ENCODE measurements at places on chromosomes 13 and 19.

- DNase-seq = peak; percentile 33
Measured at GRCh38 chr19:5814123-5814851, 9.4 kb downstream of the NRTN start.

GRCh38 chr19:29491995-29492577 lies 33.7 kb upstream of the VSTM2B start:
- no peak for DNase-seq

DNA sequence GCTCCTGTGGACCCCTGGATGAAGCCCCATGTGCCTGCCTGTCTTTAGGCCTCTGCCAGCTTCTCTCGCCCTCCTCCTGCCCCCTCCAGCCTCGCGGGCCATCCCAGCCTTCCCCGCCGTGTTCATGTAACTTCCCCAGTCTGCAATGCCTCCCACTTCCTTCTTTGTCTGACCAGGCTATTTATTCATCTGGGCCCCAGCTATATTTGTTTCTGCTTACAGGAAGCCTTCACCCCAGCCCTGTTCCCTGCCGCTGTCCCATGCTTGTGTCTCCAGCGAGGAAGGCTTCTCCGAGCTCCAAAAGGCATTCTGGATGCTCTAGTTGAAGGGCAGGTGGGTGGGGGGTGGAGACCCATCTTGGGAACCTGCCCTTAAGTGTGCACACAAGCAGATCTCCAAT lies 7.9 kb upstream of the C3 start:
- DNase-seq = no peak

DNA sequence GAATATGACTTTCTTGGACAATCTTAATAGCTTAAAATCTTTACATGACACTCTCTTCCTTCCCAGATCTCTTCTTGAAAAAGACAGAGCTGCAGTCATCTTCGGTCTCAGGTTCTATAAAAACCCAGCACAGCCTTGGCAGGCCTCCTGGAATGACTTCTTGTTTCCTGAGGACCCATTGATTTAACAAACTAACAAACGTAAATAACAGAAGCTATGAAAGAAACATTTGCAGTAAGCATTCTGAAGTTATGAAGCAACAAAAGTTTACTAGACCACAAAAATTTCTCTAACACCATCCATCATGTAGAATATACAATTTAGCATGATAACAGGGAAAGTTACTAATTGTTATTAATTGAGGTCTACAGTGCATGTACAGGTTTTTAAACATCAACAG lies 62.8 kb upstream of the STARD13 start:
- DNase-seq = no peak

DNA sequence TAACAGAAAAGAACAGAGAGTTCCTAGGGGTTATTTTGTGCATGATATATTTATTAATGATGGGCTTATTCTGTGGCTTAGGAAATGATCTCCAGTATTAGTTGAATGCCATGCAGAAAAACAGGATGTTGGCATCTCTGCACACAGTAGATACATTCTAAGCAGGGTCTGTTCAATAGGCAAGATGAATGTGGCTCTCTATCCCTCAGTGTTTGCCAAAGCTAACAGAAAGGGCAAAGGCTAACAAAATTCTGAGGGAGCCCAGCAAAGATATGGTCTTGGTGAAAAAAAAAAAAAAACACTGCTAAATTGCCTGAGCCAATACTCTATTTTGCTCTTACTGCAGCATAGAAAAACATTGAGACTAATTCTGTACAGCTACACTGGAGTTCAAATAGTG lies 1095.8 kb downstream of the UQCRFS1 start:
- DNase-seq = no peak

DNA sequence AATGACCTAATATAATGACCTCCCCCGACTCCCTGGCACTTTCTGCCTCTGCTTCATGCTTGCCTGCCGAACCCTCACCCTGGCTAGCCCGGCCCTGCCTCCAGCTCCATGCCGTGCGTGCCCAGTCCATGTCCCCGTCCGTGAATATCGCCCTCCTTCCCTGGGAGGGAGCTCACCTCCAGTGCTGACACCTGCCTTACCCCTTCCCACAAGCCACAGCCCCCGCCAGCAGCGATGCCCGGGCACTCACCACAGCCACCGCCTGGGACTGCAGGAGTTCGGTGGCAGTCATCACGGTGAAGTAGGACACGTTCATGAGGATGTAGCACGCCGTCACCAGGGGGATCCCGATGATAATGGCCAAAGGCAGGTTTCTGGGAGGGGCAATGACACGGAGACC lies 10.0 kb downstream of the SLC7A9 start:
- no peak for DNase-seq

DNA sequence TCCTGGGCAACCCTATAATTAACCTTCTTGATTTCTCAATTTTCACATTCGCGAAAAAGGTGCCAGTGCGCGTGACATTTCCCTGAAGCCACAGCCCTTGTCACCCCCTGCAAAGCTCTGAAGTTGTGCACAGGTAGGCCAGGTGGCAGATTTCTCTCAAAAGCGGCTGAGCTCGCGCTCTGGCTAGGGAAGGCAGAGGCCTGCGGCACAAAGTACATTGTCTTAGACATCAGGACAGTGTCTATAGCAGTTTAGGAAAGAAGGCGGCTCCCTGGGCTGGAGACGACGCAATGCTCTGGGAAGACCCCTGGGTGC lies 42.9 kb upstream of the ZNF14 start:
- no peak for DNase-seq

DNA sequence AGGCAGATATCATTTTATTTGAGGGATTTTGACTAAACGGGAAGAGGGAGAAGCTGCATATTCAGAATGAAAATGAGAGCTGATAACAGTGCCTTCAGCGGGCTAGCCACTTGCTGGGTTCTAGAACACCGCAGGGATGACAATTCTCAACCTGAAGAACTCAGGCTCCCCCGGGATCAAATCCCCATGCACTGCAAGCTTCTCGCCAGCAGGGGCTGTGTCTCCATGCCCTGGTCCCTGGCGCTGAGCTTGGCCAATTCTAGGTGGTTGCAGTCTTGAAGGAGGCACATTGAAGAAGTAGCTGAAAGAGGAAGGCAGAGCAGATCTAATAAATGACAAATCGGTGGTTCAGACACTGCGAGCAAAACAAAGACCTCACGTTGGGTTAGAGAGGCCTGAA lies 128.7 kb downstream of the UQCRFS1 start:
- no peak for DNase-seq

GRCh38 chr13:59532405-59532804 lies 631.3 kb downstream of the DIAPH3 start:
- no peak for DNase-seq

DNA sequence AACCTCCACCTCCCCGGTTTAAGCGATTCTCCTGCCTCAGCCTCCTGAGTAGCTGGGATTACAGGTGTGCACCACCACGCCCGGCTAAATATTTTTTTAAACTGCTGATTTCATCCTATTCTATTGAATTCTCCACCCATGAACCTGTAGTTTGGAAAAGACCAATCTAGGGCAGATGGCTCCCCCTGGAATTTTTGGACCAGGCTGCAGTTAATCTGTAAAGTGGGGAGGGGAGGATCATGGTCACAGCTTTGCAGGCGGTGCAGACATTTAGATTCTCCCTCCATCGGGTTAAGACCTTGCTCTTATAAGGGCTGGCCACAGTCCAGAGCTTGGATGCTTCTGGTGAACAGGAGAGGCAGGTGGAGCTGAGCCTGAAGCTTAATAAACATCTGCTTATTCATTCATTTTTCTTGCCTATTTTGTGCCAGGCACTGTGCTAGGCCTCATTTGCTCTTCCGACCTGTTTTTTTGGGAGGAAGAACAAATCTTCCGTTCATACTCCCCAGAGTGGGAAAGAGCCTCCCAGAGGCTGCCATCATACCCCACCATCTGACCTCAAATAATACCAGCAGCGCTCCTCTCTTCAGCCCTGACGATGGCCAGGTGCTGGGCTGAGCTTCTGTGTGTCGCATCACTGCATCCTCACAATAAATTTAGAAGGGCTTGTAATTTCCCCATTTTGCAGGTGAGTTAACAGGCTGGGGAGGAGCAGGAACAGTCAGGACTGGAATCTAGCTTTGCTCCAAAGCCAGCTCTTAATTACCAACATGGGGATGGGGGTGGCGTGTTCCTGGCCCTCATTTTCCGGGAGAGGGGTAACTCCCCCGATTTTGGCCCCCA lies 902 bp upstream of the CCDC106 start:
- DNase-seq = no peak

DNA sequence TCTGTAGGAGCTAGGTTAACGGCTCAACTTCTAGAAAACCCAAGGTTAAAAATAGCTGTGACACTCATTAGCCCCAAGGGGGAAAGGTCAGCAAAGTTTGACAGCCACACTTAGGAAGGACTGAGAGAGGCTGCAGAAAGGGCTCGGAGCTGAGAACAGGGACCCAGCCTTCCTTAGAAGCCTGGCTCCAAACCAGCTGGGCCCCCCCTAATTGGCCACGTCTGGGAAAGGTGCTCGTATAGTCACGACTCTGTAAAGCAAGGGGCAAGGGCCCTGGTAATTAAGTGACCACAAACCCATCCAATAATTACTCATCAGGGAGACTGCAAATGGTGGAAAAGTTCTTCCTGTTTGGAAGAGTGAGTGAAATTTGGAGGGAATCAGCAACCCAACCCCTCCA lies 90.5 kb downstream of the RNASEH2B start:
- no peak for DNase-seq

GRCh38 chr19:49631014-49631588 lies 8.8 kb downstream of the RRAS start:
- DNase-seq = no peak

DNA sequence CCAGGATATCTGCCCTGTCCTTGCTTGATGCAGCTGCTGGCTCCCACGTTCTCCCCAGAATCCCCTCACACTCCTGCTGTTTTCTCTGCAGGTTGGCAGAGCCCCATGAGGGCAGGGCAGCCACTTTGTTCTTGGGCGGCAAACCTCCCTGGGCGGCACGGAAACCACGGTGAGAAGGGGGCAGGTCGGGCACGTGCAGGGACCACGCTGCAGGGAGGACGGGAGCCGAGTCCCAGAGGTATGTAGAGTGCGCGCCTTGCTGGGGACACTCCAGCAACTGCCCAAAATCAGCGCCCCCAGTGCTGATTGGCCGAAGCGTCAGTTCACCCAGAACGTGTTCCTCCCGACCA lies 30.3 kb upstream of the MIER2 start:
- no peak for DNase-seq

- peak; percentile 17 for DNase-seq
Measured at GRCh38 chr13:102141625-102142472, 260.0 kb downstream of the FGF14 start.

- no peak for DNase-seq
Measured at GRCh38 chr19:51006406-51006805, 5.0 kb upstream of the KLK8 start.

DNA sequence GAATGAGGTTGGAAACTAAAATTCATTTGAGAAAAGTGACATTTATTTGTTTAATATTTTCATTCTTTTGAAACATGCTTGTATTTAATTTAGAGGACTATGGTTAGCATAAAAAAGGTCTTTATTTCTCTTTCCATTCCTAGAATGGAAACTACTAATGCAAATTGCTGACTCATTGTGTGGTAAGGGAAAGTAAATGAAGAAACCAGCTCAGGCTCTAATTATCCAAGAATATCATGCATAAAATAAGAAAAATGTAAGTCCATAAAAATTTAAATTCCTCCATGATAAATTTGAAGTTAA lies 777.0 kb upstream of the SLITRK1 start:
- DNase-seq = no peak

GRCh38 chr19:4430760-4431159 lies 26.8 kb downstream of the UBXN6 start:
- no peak for DNase-seq

GRCh38 chr13:74026753-74027152 lies 107.5 kb downstream of the KLF12 start:
- no peak for DNase-seq

- no peak for DNase-seq
Measured at GRCh38 chr13:106145997-106146864, 389.2 kb downstream of the EFNB2 start.

DNA sequence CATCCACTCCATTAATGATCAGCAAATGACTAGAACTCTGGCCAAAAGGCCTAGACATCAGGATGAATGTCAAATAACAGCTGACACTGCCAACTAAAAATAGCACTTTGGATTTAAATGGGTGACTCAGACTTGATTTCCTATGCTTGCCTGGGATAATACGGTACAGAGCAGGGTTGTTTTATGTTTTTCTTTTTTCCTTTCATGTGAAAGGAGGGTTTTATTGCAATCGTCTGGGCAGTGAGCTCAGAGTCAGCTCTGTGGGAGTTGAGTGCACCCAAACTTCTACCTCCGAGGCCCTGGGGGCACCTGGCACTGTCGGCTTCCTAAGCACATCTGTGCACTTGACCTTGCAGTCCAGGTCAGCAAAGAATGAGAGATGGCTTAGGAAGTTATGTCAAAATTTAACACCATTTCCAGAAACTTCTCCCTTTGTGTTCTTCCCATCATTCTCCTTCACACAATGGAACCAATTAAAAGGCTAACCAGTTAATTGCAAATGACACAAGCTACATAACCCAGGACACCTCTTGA lies 134.1 kb downstream of the LACC1 start:
- no peak for DNase-seq

DNA sequence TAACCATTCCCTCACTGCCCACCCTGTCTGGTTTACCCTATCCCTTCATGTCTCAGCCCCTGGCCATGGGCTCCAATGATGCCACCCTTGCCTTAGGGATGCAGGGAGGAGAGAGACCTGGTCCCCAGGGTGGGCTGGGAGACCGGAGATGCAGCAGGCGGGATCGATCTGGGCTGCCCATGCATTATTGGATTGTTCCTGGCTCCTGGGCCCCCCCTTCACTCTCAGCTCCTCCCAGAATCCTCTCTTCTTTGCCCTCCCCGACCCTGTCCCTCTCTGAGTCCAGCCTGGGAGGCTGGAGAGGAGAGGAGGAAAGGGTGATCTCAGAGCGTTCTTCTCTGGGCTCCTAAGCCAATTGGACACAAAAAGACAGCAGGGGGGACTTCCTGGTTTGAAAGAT lies 5.8 kb downstream of the KASH5 start:
- DNase-seq = no peak

DNA sequence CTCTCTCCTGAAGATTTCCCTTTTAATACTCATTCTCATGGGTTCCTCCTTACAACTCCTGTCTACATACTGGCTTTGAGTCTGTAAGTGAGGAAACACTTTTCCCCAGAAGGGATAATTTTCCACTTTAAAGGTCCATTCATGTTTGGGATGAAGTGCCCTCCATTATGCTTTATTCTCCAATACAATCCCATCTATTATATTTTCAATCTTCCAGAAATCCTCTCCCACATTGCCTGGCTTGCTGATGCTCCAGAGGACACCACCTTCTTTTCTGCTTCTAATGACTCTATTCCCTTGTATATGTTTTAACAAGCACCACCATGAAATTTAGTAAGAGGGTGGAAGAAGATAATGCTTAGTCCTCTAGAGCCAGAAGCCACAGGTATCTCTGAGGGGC lies 92.7 kb upstream of the NBEA start:
- no peak for DNase-seq

- peak; percentile 13 for DNase-seq
Measured at GRCh38 chr19:9937001-9937411, 691 bp upstream of the OLFM2 start.

Data from NCI-H526 (cell line).